Kasumi-1 (cell line): ENCODE measurements at places on chromosomes 7 and 10.

DNA sequence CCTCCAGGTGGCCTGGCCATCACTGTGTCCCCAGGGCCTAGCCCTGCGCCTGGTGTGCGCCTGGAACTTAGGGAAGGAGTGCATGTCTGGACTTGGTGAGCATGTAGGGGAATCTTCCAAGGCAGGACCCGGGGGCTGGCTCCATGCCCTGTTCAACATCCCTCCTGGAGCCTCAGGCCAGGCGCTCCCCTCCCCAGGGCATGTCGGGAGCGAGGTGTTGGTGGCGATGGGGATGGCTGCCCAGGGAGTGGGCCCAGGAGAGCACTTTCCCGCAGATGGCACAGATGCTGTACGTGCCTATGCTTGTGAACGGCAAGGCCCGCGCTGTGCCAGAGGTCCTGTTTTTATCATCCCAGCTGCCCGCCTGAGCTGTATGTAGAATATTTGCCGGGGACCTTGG lies 55.0 kb downstream of the CDH23 start:
- no peak for DNase-seq

- no peak for DNase-seq
Observed at GRCh38 chr7:21675255-21675654, 132.4 kb downstream of the DNAH11 start.

- no peak for DNase-seq
Observed at GRCh38 chr10:2919016-2919415, 148.3 kb upstream of the PFKP start.

DNA sequence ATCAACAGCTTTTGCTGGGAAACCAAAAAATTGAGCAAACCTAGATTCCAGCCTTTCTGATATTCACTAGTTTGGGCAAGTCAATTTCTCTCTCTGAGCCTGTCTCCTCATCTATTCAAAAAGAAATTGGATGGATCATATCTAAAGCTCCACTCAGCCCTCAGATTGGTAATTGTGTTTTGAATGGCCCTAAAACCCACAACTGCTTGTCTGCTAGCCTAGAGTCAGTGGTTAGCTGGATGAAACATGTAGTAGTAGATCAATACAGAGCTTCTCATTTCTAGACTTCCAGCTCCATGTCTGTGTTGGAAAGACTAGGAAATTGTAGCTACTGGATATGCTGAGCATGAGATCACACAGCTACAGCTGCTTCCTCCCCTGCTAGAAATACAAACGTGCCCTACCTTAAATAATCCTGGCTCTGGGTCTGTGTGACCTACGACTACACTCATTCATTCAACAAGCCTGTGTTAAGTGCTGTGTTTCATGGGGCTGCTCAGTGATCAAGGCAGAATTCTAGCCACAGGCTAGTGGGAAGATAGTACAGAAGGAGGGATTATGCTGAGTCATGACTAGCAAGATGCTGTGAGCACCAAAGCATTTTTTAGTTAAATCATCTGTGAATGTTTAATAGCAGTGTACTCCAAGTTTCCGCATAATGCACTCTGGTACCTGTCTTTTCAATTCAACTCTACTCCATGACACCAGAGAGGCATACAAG lies 15.7 kb downstream of the DNTT start:
- no peak for DNase-seq

GRCh38 chr7:115133248-115133647 lies 211.4 kb downstream of the MDFIC start:
- no peak for DNase-seq

GRCh38 chr7:69739190-69739589 lies 140.9 kb downstream of the AUTS2 start:
- DNase-seq = no peak

DNA sequence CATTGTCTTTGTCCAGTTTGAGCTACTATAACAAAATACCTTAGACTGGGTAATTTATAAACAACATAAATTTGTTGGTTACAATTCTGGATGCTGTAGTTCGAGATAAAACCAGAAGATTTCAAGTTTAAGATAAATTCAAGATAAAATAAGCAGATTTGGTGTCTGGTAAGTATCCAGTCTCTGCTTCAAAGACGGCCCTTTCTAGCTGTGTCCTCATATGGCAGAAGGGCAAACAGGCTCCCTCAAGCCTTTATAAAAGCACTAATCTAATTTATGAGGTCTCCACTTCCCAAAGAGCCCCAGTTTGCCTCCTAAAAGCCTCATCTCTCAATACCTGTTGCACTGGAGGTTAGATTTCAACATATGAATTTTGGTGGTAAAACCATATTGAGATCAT lies 31.1 kb upstream of the SGCE start:
- DNase-seq = no peak
